ENCODE measurements at places on chromosomes 6 and 20.

DNA sequence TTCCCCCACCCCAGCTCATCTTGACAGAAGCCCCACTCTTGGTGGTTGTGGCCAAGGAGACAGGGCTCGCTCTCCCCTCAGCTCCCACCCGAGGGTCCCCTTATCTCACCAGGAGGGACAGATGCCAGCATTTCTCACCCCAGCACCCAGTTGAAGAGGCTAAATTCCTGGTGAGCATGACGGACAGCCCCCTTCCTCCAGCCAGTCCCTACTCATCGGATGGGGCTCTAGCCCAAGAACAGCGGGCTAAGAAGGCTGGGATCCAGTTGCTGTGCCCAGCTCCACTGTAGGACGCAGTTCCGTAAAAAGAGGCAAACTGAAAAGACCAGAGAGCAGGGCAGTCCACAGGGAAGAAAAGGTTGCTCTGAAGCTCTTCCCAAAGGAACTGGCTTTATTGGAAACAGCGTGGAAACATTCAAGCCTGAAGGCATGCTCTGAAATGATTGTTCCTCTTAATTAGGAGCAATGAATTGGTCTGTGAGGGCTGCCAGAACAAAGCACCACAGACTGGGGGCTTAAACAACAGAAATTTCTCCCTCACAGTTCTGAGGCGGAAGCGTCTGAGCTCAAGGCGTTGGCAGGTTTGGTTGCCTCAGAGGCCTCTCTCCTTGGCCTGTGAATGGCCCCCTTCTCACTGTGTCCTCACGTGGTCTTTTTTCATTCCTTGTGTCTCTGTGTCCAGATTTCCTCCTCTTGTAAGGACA is 17.9 kb upstream of the KIF25 start:
- DNase-seq, result no peak

GRCh38 chr6:167507376-167507945 is 182.6 kb downstream of the TTLL2 start:
- DNase-seq, result no peak

DNA sequence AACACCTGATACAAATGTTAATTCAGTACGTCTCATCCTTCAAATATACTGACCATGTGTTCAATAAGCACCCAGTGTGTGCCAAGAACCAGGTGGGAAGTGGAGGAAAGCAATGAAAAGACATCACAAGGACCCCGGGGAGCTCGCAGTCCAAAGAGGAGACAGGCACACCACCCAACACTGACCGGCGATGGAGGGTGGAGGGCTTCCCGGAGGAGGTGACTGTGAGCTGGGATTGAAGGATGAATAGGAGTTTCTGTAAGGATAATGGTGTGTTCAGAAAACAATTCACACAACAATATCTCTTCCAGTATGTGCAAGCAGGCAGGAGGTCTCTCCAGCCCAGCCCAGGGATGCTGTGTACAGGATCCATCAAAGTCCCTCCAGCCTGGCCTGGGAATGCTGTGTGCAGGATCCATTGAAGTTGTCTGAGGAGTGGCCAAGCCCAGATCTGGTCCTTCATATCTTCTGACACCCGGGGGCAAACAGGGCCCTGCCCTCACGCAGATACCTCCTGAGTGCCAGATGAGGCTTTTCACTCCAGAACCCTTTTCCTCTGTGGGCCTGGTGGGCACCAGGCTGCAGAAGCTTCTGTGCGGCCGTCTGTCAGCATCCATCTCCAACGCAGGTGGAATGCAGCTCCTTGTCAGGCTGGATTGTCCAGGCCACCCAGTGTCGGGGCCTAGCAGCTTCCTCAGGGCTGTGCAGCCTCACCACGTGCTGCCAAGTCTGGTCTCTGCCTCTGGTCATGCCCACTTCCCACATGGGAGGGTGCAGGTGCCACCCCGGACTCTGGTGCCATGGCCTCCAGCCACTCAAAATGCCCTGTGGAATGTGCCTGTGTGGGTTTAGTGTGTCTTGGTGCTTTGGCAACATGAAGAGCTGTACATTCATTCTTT is 36.3 kb downstream of the DLL1 start:
- DNase-seq, result no peak

DNA sequence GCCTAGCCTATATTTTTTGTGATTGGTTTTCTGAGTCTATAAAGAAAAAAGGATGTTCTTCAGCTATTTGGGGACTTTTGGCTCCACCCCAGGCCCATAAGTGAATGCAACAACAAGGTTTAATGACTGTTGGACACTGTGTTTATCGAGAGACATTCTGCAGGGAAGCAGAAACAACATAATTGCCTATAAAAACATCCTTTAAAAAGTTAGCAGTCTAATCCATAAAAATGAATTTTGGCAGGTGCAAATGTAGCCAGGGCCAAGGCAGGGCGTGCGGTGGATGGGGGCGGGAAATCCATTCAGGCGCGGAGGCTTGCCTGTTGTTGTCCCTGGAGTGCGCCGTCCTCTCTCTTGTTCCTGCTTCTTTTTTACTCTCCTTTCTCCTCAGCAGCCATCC is 99.3 kb downstream of the PAX1 start:
- no peak for DNase-seq

GRCh38 chr6:162854734-162855191 is 127.0 kb downstream of the PACRG start:
- DNase-seq, result no peak

- DNase-seq, result no peak
These were observed 425.6 kb downstream of the PLCB1 start for GRCh38 chr20:8557711-8558110.

- no peak for DNase-seq
These were observed 195.3 kb downstream of the GJA1 start for GRCh38 chr6:121630716-121631115.

DNA sequence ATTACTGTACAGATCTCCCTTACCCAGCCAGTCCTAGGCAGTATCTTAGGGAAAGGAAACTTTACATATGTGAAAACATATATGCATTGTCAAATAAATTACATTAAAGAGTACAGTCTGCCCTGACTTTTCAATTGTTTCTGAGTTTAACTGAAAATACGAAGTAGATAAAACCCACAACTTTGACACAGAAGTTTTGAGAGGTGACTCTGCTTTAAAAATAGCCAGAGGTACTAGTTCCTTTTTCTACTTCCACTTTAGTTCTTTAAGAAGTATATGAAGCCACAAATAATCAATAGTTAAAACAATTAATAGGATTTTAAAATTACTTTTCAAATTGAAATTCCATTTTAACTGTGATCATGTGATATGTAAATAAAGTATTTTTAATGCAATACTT is 62.9 kb downstream of the BMP5 start:
- DNase-seq, result no peak

GRCh38 chr6:158694913-158695312 is 45.1 kb downstream of the SYTL3 start:
- no peak for DNase-seq

DNA sequence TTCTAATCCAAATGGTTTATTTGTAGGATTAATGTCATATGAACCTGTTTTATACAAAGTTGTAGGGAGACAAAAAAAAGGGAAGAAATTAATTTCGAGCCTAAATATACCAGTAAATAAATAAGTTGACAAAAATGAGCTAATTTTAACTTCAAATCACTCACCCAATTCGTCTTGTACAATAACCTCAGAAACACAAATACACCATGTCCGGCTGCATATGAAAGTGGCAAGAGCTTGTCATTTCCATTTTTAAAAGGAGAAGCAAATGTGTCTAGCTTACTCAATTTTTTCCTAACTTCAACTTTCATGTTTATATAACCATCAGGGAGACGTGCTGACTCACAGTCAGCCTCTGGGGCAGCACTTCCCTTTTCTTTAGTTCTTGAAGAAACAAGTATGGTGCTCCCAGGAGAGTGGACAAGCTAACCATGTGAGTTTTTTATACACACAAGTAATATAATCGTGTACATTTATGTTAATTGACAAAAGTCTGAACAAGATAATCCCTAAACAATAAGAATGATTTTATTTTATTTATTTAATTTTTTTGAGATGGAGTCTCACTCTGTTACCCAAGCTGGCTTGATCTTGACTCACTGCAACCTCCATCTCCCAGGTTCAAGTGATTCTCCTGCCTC is 55.5 kb upstream of the SGK1 start:
- no peak for DNase-seq

DNA sequence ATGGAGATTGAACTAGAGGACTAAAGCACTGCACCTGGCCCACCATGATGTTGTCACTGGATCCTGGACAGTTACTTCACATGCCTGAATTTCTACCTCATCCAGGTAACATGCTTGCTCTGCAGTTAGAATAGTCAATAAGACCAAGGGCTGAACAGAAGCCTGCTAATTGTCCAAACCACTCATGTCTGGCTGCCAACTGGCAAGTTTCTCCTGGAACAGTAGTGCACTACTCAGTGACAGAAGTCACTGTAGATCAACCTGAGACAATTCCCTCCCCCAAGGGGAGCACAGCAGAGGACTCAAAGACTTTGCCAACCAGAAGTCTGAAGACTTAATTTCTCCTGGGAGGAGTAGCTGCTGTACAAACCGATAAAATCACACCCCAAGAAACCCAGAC is 454.6 kb upstream of the MARCKS start:
- DNase-seq, result no peak

- DNase-seq, result no peak
These were observed 58.9 kb downstream of the MYH7B start for GRCh38 chr20:35014537-35014936.

DNA sequence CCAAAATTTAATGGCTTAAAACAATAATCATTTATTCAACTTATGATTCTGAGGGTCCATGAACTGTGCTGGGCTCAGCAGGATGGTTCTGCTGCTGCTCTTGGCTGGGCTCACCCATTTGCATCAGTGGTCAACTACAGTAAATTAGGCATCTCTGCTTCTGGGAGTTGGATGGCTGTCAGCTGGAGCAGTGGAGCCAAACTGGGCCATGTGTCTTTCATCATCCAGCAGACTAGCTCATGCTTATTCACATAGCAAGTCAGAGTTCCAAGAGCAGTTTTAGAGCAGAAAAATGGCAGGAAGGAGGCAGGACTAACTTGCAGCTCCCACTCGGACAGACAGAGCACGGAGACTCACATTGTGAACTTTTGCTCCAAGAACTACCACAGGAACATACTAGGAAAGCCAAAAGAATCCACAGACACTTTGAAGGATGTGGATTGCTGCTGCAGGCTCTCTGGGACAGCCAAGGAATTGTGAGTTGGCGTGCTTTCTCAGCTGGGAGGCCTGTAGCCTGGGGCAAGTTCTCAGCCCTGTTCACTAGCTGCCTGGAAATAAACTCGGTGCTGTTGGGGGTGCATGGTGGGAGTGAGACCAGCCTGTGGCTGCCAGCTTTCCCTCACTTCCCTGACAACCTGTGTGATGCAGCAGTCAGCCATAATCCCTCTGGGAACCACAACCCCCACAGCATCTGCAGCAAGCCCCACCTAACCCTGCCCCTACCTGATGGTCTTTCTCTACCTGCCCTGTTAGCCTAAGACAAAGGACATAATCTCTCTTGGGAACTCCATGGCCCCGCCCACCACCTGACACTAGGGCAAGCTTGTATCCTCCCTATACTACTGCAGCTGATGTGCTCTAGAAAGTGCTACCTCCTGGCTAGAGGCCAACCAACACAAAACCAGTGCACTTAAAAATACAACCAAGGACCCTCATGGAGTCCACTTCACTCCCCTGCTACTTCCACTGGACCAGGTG is 129.0 kb downstream of the JPH2 start:
- DNase-seq, result no peak

DNA sequence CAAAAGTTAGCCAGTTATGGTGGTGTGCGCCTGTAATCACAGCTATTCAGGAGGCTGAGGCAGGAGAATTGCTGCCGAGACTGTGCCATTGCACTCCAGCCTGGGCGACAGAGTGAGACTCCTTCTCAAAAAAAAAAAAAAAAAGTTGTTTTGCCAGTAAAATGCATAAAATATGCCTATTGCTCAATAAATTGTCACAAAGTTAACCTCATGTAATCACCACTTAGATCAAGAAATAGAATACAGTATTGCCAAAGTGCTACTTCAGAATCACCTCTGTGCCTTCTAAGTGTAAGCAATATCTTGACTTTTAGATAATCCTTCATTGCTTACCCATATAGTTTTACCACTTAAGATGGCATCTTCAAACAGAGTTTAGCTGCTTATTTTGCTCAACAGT is 80.7 kb downstream of the TRMT11 start:
- DNase-seq, result no peak

- DNase-seq, result no peak
These were observed 16.5 kb upstream of the NTSR1 start for GRCh38 chr20:62692176-62692575.

GRCh38 chr6:144007478-144008119 is 460 bp downstream of the PLAGL1 start:
- DNase-seq, result no peak

DNA sequence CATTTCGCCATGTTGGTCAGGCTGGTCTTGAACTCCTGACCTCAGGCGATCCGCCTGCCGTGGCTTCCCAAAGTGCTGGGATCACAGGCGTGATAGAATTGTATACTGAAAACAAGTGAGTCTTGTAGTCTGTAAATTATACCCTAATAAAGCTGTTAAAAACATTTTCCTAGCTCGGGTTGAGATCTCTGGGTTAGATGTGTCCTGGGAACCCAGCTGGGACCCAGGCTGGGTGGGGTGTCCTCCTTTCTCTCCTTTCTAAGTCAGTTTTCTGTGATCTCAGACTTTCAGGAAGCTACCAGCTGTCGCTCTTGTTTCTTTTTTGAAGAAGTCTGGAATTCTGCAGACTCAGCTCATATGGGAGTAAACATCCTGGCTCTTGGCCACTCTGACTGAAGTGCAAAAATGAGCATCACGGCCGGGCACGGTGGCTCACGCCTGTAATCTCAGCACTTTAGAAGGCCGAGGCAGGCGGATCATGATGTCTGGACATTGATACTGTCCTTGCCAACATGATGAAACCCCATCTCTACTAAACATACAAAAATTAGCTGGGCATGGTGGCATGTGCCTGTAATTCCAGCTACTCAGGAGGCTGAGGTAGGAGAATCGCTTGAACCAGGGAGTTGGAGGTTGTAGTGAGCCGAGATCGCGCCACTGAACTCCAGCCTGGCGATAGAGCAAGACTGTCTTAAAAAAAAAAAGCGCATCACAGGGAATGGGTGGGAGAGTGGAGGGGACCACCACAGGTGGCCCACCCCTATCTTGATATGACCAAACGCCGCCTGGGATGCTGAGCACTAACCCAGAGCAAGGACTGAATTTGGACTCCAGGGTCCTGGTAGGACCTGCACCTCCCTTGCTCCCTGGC is 9.9 kb upstream of the PCIF1 start:
- peak; percentile 66 for DNase-seq

DNA sequence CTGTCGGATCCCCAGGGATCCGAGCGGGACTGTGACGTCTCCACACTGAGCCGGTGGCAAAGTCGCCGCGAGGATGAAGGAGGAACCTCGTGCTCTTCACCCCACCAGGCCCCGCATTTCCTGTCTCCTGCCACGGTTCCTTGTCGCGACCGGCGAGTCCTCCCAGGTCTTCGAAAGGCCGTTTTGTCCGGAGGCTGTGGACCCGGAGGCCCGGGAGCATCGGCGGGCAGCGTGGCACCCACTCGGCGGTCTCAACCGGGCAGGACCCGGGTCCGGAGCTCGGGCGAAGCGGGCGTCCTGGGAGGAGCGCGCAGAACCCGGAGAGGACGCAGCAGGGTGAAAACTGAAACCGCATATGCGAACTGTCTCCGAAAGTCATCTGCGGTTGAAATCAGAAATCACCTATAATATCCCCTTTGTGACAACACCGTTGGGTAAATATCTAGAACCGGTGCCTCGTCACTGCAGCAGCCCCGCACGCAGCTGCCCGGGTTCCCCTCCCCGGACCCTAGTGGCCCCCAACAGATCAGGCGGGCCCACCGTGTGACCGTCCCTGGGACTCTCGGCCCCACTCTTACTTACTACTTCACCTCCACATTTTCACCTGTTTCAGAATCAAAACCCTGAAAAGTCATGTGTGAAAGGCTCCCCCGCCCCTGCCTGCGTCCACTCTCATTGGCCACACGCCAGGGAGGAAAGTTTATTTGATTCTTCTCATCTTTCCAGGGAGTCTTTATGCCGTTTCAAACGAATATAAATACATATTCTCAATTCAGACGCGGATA is 3.1 kb upstream of the ULBP2 start:
- DNase-seq, result no peak

Data from HepG2 (cell line).